ENCODE measurements at places on chromosomes 2 and 18.

- DNase-seq: no peak
Measured at GRCh38 chr18:63216516-63217311, 102.9 kb downstream of the BCL2 start.

DNA sequence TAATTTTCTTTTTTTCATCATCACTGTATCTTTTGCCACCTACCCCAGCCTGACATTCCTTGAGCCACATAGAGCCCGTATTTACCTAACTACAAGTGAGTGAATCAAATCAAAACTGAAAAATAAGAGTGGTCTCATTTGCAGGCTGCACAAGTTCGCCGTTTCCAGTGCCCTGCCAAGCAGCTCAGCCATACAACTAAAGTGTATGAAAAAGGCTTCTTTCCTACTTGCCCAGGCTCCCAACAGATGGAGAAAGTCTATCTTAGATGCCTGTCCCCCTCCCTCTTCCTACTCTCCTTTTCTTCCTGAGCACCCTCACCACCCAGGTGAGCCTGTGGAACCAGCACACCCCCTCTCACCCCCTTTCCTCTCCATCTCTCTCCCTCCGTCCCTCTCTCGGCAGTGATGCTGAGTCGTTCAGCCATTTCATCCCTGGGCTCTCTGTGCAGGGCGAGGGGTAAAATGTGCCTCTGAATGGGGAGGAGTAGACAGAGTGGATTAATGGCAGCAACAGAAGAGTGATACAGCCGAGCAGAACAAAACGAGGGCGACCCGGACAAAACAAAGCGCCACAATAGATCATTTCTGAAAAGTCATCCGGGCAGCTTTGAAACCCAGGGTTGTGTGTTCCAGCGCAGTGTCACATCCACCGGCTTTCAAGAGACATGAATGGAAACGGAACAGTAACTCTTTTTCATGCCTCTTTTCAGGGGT, 65.0 kb upstream of the POU3F3 start:
- no peak for DNase-seq

- no peak for DNase-seq
Measured at GRCh38 chr2:157789256-157789655, 86.9 kb downstream of the ACVR1 start.

- no peak for DNase-seq
Measured at GRCh38 chr18:80119111-80119510, 10.0 kb downstream of the ADNP2 start.

DNA sequence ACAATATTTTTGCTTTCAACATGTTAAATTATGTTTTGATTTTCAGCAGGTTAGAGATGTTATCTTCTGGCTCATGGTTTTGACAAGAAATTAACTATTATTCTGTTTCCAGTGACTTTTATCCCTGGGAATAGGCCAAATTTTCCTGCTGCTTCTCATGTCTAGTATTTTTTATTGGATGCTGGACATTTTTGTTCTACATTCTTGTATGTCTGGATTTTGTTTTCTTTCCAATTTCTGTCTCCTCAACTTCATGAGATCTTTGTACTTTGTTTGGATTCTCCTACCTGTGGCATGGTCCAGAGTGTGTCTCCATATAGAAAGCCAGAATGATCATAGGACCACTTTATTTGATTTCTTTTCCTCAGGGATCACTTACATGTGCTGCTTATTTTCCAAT, 33.1 kb upstream of the MYO1B start:
- DNase-seq: no peak

DNA sequence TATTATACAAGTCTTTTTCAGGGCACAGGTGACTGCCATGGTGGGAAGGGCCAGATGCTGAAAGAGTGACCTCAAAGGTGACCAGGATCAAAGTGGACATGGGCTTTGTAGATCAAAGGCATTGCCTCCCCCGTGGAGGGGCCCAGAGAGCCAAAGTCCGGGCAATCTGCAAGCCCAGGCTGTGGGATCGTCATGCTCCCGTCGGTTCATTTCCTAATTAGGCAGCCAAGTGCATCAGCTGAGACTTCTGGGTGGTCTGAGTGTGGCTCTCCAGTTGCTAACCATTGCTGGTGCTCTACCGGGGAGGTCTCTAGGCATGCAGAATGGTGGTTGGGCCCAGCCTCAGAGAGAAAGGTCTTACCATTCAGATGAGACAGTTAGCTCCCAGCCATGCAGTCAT, 61.6 kb downstream of the TRIB2 start:
- no peak for DNase-seq

GRCh38 chr2:220916931-220917330, 655.2 kb downstream of the EPHA4 start:
- DNase-seq: no peak

DNA sequence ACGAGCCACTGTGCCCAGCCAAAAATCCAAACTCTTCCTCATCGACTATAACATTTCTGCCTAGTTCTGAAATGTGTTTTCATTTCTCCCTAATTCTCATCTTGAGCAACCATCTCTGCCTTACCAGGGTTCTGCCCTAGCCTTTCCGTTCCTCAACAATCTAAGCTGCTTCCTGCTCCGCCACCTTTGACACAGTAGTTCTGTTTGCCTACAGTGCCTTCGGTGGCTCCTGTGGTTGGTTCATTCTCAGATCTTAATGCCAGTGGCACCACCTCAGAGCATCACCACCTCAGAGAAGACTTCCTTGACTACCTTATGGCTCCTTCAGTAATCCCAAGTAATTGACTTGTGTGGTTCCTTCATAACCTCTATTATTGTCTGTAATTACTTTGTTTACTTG, 3.8 kb downstream of the SOCS6 start:
- DNase-seq: no peak

GRCh38 chr2:64542071-64543007, 18.2 kb downstream of the AFTPH start:
- DNase-seq: no peak

DNA sequence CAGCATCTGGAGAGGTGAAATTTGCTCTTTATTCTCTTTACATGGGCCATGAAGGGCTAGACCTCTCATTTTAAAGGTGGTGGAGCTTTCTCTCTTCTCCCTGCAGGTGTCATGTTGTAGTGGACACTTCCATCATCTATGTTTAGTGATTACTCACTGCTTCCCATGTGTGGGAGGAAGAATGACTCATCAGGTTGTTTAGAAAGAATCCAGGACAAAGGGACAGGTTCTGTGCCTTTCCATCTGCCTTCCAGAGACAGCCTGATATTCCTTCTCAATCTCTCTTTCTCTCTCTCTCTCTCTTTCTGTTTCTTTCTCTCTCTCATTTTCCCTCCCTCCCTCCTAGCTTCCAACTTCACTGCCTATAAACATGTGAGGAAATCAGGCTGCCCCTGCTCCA, 38.7 kb downstream of the SCG2 start:
- no peak for DNase-seq

DNA sequence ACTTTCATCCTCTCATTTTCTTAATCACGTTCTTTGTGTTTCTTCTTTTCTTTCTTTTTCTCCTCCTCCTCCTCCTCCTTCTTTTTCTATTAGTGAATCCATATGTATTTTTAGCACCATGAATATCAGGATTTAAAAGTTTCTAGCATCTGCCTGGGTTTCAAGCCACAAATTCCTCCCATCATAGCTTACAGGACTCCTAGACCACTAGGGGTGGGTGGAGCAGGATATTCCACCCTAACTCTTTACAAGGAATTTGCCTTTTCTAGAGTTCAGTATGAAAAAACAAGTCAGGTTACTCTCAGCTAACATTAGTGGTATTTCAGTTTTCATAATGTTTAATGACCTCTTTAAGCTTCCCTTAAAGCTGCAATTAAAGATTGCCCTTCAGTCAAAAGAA, 19.1 kb upstream of the LRRTM1 start:
- DNase-seq: no peak

DNA sequence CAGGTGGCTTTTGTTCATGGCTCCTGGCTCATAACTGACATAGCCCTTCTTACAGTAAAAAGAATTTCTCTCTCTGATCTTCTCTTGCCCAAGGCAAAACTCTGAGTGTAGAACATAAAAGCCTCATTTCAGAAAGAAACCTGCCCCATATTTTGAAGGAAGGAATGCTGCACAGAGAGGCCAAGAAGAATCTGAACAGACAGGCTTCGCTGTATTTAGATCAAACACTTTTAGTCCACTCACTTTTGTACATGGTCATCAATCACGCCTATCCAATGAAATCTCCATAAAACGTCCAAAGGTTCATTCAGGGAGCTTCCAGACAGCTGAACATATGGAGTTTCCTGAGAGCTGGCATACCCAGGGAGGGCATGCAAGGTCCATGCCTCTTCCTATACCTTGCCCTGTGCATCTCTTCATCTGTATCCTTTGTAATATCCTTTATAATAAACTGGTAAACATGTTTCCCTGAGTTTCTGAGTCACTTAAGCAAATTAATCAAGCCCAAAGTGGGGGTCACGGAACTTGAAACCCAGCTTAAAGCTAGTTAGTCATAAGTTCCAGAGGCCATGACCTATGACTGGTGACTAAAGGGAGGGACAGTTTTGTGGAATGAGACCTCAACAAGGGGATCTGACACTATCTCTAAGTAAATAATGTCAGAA, 62.5 kb upstream of the TMEM247 start:
- DNase-seq: no peak

- no peak for DNase-seq
Measured at GRCh38 chr2:203973000-203973399, 36.4 kb downstream of the ICOS start.

DNA sequence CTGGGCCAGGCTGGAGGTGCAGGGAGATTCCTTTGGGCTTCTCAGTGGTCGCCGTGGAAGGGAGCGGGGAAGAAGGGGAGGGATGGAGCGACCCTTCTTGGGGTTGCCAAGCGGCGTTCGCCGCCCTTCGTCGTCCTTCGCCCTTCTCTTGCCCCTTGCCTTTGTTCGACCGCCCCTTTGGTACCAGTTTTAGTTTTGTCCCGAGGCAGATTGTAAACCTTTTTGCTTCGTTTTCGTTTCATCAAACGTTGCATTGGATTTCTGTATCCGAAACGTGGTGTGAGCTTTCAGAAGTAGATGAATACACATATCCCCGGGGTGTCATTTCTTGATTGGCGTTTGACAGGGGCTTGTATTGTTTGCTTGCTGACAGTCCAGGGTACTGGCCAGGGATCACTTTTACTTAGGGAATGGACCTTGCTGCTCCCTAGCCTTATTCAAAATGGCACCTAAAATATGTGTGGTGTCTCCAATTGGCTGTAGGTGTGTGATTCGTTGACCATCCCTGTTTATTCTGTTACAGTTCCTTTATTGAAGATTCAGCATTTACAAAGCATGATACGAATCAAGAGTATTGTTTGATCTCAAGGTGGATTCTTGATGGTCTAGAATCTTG, 788 bp downstream of the USP14 start:
- DNase-seq: no peak

DNA sequence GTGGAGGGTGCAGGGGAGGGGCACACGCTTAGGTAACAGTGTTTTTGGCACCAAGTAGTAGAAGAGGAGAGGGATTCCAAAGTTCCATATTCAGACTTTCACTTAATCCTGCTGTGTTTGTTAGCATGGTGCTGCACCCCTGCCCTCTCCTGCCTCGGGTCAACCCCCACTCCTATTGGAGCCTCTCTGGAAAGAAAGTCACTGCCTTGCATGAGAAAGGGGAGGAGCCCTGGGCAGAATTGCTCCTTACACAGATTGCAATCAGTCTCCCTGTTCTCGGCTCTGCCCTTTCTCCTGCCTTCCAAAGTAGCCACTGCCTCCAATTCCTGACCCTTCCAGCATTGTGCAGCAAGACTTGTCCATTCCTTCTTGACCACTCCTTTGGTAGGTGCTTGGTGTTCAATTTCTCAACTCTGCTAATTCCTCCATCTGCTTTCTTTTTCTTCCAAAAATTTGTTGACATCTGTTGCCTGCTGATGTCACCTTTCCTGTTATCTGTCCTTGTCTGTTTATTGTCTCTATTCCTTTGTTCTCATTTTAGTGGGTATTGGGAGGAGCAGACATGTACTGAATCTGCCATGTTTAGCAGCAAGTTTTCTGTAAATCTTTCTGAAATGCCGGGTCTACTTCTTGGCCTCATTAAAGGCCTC, 225.4 kb downstream of the LOXHD1 start:
- no peak for DNase-seq

- DNase-seq: no peak
Measured at GRCh38 chr2:223316342-223316741, 264.4 kb downstream of the KCNE4 start.

DNA sequence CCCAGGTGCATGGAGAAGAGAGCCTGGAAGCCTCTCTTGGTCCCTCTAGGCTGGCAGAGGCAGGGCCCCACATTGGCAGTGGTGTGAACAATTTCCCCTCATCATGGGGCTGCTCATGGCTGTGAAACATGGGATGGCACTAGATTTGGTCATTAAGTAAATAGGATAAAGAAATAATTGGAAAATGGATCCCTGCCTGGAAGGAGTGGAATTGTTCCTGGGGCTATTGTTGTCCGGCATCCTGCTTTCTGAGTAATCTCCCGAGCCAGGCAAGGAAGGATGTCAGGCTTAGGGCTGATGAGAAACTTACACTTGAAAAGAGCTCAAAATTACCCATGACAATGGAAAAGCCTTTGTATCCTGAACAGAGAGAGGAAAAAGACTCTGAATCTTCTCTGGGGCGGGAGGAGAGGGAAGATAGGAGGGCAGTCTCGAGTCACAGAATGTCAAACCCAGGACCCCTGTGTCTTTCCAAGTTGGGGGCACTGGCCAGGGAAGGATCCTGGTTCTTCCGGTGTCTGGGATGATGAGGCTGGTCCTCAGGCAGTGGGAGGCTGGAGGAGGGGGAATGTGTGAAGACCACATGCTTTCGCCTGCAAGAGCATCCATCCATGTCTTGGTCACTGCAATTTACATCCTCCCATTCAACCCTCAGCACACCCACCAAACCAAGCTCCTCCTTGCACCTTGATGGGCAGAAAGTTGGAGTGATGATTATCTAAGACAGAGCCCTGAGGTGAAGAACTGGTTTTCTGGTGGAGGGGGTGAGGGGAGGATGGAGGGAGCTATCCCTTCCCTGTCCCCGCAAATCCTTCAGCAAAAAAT, 27.1 kb upstream of the STEAP3 start:
- no peak for DNase-seq

GRCh38 chr2:67845621-67846369, 217.0 kb downstream of the C1D start:
- DNase-seq: no peak

DNA sequence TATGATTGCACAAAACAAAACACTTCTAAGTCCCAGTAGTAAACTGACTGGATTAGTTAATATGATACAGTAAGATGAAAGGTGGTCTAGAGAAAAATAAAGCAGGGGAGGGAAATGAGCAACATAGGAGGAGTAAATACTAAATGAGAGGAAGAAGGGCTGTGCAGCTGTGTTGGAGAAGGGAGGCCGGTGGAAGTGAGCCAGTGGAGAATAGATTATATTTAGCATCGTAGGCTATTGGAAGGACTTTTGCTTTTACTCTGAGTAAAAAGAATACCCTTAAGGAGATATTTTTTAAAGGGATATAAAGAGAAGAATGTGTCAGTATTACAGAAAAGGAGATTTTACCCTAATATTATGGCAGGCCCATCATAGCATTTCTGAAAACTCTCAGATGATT, 12.7 kb downstream of the WDR75 start:
- DNase-seq: no peak

DNA sequence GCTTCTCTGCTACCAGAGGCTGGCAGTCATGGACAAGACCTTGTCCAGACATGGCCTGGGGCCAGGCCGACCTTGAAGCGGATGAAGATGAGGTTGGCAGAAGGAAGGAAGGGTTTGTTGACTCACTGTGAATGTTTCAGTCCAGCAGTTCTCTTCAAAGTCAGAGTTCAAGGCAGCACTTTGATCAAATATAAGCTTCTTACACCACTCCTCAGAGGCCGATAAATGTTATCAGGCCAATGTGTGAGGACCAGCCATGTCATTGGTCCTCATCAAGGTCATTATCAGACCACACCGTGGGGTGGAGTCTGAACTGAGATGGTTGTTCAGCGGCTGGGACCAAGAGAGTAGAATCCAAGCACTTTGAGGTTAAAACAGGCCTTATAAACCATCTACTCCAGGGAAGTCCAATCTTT, 35.5 kb downstream of the QPCT start:
- DNase-seq: no peak

All from activated naive CD4-positive, alpha-beta T cell treated with anti-CD3 and anti-CD28 coated beads, Interleukin-2, amount 50 U/mL, for 72 hours (primary cell).